ENCODE measurements at places on chromosomes 13 and 19.

DNA sequence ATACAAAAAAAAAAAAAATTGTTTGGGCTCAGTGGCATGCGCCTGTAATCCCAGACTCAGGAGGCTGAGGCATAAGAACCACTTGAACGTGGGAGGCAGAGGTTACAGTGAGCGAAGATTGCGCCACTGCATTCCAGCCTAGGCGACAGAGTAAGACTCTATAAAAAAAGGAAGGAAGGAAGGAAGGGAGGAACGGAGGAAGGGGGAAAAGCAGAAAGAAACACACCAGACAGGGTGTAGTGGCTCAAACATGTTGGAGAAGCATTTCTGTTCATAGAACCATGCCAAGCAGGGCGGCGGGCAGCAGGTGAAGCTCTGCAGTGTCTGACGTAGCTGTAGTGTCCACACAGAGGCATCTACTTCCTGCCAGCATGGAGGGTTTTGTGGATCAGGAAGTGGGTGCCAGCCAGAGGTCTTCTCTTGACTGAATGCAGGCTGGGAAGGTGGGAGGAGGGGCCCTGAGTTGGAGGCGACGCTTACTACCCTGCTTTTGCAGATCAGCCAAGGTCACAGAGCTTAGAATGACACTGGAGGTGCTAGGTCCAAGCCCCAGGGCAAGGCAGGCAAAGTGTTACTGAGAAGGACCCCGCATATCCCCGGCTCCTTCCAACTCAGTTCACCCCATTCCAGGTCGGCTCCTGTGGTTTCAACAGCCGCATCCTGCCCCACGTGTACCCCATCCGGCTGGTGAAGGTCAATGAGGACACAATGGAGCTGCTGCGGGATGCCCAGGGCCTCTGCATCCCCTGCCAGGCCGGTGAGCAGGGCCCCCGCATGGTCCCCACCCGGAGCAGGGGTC, 11.6 kb upstream of the PGLS start:
- DNase-seq = no peak

- no peak for DNase-seq
Measured at GRCh38 chr19:42249149-42249750, 5.7 kb downstream of the ERF start.

GRCh38 chr13:51645761-51646670, 61.8 kb downstream of the WDFY2 start:
- no peak for DNase-seq

DNA sequence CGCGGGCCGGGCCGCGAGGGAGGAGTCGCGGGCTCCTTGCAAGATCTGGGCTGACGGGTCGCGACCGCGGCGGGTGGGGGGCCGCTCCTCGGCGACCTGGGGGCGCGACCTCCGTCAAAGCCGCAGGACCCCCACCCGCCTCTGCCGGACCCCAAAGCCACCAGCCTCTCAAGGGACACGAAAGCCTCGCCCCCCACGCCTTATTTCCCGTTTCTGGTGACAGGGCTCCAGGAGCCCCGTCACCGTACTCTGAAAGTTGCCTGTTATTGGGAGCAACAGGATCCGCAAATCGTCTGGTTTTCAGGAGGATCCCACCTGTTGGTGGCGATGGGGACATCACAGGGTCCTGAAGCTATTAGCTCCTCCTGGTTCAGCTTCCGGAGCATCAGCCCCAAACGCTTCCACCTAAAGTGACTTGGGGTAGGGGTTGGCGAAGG, 530 bp downstream of the MAU2 start:
- no peak for DNase-seq

GRCh38 chr19:2561895-2562294, 86.0 kb downstream of the GADD45B start:
- DNase-seq = peak; percentile 36

DNA sequence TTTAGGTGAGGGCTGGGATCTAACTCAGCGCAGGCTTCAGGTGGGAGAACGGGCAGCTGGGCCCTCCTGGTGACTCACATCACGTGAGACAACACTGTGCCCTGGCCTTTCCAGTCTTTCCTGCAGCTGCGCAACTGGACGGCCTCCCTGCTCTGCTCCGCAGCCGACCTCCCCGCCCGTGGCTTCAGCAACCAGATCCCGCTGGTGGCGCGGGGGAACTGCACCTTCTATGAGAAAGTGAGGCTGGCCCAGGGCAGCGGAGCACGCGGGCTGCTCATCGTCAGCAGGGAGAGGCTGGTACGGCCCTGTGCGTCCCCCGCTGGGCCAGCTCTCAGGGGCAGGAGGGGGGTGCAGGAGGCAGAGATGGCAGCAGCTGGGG, 8.8 kb downstream of the SPPL2B start:
- DNase-seq = no peak

- no peak for DNase-seq
Measured at GRCh38 chr13:33865945-33866344, 48.0 kb downstream of the RFC3 start.

- DNase-seq = no peak
Measured at GRCh38 chr19:53772943-53773342, 51.2 kb downstream of the NLRP12 start.

DNA sequence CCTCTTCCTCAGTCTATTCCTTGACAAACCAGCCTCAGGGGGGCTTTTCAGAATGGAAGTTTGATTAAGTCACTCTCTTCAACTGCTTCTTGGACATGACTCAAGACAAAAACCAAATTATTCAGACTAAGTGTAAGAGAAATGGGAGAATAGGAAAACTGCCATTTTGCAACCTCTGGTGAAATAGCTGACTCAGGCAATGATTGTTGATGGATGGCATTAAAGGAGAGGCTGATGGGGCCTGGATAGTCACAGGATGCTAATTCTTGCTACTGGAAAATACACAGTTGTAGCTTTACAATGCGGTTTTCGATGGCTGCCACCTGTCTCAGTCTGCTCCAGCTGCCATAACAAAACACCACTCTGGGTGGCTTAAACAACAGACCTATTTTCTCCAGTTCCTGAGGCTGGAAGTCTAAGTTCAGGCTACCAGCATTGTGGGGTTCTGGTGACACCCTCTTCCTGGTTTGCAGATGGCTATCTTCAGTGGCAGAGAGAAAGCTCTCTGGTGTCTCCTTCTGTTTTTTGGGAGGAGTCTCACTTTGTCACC, 6.1 kb downstream of the NOSIP start:
- DNase-seq = no peak

DNA sequence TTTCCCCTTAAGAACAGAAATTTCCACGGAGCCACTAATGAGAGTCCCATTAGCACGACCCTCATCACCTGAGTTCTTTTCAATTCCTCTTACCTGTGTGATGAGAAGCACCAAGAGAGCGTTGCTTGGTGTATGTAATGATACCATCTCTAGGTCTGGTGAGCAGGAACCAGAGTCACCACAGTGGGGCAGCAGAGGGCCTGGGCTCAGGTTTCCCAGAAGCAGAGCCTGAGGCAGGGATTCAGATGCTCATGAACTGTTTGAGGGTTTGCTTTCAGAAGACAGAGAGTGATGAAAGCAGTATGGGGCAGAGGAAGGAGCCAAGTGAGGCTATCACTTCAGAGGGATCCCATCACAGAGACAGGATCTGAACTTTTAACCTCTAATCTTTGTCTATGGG, 3.1 kb upstream of the PTPRH start:
- DNase-seq = peak; percentile 9

- no peak for DNase-seq
Measured at GRCh38 chr13:98507282-98507797, 69.6 kb downstream of the STK24 start.

- DNase-seq = no peak
Measured at GRCh38 chr13:87779426-87779825, 108.3 kb downstream of the SLITRK5 start.

DNA sequence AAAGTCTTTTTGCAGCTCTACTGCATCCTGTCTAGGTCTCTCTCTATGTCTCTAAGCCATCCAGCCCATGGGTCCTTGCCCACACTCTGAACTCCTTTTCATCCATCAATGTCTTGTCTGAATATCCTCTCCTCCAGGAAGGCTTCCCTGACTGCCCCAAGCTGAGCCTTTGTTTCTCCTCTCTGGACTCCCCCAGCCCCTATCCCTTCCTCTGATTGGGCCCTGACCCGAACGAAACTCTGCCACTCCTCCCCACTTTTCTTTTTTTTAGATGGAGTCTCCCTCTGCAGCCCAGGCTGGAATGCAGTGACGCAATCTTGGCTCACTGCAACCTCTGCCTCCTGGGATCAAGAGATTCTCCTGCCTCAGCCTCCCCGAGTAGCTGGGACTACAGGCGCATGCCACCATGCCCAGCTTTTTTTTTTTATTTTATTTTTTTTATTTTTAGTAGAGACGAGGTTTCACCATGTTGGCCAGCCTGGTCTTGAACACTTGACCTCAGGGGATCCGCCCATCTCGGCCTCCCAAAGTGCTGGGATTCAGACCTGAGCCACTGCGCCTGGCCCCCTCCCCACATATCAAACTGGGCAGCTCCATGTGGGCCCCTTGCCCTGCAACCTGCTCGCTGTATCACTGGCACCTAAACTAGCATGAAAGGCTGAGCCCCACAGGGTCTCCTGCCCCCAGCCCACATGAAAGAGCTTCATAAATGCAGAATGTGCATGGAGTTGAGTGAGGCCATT, 870 bp upstream of the UNC13A start:
- no peak for DNase-seq

DNA sequence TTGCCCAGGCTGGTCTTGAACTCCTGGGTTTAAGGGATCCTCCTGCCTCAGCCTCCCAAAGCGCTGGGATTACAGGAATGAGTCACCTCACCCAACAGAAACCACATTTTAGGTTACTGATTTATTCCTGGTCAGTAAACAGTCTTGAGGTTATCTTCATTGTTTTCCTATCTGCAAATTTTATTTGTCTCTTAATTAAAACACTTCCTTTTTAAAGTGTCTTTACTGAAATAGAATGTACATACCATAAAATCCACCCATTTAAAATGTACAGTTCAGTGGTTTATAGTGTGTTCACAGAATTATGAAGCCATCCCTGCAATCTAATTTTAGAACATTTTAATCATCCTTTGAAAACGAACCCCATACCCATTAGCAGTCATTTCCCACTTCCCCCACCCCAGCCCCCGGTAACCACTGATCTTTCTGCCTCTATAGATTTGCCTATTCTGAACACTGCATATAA, 63.0 kb downstream of the MAP4K1 start:
- no peak for DNase-seq

GRCh38 chr13:53863520-53863919, 834.9 kb downstream of the OLFM4 start:
- no peak for DNase-seq

DNA sequence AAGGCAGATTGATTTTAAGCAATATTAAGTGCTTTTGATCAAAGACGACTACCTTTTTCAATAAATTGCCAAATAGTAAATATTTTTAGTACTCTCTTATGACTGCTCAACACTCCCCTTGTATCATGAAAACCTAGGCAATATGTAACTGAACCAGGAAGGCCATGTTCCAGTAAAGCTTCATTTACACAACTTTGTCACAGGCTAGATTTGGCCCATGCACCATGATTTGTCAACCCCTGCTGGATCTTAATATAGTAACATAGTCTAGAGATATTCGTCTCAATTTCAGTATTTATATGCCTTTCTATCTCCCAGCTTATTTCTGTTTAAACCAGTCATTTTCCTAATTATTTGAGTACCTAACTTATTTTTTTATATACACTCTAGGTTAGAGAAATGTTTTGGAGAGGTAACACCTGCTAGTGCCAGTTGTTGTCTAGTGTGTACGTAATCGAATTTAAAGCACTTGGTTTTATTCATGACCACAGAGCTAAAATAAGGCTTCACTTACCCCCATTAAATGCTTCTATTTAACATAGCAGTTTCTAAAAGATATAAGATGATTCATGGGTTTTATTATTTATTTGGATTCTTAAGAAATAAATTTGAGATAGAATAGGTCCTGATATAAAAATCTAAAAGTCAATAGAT, 21.0 kb downstream of the TPP2 start:
- DNase-seq = no peak

GRCh38 chr13:42766016-42766415, 15.4 kb upstream of the FAM216B start:
- no peak for DNase-seq

GRCh38 chr19:58330458-58330857, 3.7 kb downstream of the ZSCAN22 start:
- no peak for DNase-seq

DNA sequence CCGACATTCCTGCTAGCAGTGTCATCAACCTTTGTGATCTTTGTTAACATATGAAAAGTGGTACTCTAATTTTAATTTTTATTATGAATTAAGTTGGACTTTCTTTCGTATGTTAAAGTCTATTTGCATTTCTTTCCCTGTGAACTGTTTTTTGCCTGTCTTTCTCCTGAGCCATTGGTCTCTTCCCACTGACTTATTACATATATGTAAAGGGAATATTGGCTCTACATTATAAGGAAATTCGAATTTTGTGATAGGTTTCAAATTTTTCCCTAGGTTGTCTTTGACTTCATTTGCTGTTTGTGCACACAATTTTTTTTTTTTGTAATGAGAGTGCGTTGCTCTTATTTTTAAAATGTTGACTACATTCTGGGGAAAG, 442 bp upstream of the CDC16 start:
- no peak for DNase-seq

GRCh38 chr19:670609-671075, 5.5 kb upstream of the FSTL3 start:
- DNase-seq = no peak

DNA sequence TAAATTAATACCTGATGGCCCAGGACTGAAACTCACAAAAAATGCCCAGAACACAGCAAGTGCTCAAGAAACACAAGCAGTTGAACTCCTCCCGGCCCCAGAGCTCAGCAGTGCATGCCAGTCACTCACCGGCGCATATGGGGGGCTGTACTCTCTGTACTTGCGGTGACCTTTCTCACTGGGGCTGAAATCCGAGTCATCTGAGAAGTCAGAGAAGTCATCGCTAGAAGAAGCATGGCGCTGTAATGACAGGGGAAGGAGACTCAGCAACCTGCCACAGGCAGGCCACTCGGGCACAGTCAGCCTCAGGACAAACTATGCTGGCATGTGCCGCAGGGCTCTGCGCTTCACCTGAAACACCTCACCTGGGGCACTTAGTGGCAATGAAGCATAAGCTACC, 19.7 kb downstream of the ZC3H4 start:
- DNase-seq = no peak

DNA sequence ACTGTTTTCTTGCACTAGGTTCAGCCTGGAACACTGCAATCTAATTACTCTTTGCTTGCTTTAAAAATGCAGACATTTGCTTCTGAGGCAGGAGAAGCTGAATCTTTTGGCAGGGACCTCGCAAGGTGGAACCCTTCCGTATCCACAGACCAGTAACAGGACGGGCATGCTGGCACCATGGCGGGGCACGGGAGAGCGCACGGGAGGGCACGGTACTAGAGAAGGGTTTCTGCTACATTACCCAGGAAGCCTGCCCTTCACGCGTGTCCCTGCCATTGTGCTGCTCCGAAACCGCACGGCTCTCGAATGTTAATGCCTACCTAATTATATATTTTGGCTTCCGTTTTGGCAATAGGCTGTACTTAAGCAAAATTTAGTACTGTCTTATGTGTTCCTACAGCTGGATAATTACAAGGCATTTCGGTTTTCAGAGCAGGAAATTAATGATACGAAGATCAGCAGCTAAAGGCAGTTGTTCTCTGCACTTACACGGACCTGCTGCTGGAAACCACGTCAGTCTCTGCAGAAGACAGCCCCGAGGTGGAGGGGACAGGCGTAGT, 430.4 kb downstream of the IRS2 start:
- no peak for DNase-seq

Data from activated CD8-positive, alpha-beta memory T cell treated with anti-CD3 and anti-CD28 coated beads for 1 hour (primary cell).